ENCODE measurements at places on chromosomes 6 and 20.

- DNase-seq: no peak
These were observed 3.5 kb upstream of the LTA start for GRCh38 chr6:31568537-31568961.

- DNase-seq: no peak
These were observed 158.5 kb upstream of the ARID1B start for GRCh38 chr6:156618600-156619205.

DNA sequence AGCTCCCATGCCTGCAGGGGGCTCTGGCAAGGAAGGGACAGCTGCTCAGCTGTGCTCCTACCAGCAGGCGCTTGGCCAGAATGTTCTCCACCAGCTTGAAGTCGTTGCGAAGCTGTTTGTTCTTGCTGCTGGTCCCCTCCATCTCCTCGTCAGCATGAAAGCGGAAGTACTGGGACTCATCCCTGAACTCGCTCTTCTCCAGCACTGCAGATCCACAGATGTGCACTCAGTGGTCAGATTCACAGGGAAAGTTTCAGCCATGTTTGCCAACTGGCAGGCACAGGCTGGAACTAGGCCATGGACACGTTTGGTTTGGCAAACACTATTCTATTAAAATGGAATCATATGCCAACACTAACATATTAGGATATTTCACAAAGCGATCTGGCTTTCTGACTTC lies 167.9 kb downstream of the PREX1 start:
- no peak for DNase-seq

DNA sequence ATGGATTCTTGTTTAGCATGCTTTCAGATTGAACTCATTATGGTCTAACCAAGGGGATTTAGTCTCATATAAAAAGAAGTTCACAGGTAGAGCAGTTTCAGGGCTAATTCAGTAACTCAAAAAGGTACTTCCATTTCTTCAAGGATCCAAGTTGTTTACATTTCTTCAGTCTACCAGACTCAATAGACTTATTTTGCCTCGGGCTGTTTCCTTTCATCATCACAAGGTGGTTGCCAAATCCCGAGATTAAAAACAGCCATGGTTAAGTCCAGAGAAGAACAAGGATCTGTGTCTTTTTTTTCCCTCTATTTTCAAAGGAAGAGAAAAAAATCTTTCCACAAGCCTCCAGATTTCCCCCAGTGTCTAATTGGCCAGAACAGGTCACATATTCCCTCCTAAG lies 69.8 kb upstream of the SNX9 start:
- no peak for DNase-seq

GRCh38 chr6:33895988-33896387 lies 92.2 kb upstream of the MLN start:
- DNase-seq: no peak

Measured in NCI-H1048 (cell line).